Neural crest cell (in vitro differentiated cells): ENCODE measurements at places on chromosomes 11 and 22. TPM values are rescaled to one million over a fixed set of nuclear protein-coding genes. Genes with fewer than 3 reads are reported as not detected.
A peak's percentile ranks its signal among the peaks of the same experiment; 100 is the strongest.

BARX2 gene
- not detected in 2 replicates for total RNA-seq

- H3K36me3 ChIP-seq = no peaks in the 10 kb centered on the region
- H3K4me1 ChIP-seq = no peaks in the 10 kb centered on the region
- no peak for DNase-seq
- H3K27ac ChIP-seq = no peak overlapping the region
- no peaks in the 10 kb centered on the region for H3K27me3 ChIP-seq
These were observed 29.1 kb upstream of the PICALM start for GRCh38 chr11:86097980-86098379.

DNA sequence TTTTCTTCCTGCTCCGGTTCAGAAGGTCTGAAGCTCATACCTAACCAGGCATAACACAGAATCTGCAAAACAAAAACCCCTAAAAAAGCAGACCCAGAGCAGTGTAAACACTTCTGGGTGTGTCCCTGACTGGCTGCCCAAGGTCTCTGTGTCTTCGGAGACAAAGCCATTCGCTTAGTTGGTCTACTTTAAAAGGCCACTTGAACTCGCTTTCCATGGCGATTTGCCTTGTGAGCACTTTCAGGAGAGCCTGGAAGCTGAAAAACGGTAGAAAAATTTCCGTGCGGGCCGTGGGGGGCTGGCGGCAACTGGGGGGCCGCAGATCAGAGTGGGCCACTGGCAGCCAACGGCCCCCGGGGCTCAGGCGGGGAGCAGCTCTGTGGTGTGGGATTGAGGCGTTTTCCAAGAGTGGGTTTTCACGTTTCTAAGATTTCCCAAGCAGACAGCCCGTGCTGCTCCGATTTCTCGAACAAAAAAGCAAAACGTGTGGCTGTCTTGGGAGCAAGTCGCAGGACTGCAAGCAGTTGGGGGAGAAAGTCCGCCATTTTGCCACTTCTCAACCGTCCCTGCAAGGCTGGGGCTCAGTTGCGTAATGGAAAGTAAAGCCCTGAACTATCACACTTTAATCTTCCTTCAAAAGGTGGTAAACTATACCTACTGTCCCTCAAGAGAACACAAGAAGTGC is 661 bp upstream of the MALAT1 start:
- H3K27ac ChIP-seq = no peak overlapping the region
- H3K4me1 ChIP-seq = peaks cover 56% of the 10 kb centered on the region
- H3K36me3 ChIP-seq = no peaks in the 10 kb centered on the region
- H3K4me3 ChIP-seq = no peak overlapping the region
- DNase-seq = no peak
- H3K27me3 ChIP-seq = peaks cover 7% of the 10 kb centered on the region

APOBEC3H gene
- not detected in 2 replicates for total RNA-seq

GRCh38 chr11:130606781-130607511 is 158.5 kb downstream of the ADAMTS15 start:
- no peak overlapping the region for H3K4me3 ChIP-seq
- no peak for DNase-seq
- H3K27me3 ChIP-seq = no peaks in the 10 kb centered on the region
- H3K4me1 ChIP-seq = peaks cover 15% of the 10 kb centered on the region
- H3K36me3 ChIP-seq = no peaks in the 10 kb centered on the region

GRCh38 chr11:36376888-36377758 is 81.0 kb downstream of the PRR5L start:
- H3K36me3 ChIP-seq = peaks cover 2% of the 10 kb centered on the region
- peak; percentile 58 for DNase-seq

DNA sequence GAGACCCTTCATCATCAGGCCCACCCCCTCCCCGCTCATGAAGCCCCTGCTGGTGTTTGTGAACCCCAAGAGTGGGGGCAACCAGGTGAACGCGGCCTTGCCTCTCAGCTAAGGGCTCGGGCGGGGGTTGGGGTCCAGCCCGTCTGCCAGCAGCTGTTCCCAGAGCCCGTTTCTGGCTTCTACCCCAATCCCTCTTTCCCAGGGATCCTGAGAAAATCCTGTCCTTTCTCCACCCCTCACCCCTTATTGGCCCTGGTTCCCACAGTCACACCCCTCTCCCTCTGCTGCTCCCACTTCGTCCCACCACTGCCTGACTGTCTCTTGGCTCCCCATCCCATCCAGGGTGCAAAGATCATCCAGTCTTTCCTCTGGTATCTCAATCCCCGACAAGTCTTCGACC is 9.4 kb upstream of the MDK start:
- H3K4me1 ChIP-seq = peaks cover 16% of the 10 kb centered on the region
- no peaks in the 10 kb centered on the region for H3K36me3 ChIP-seq
- DNase-seq = no peak

DNA sequence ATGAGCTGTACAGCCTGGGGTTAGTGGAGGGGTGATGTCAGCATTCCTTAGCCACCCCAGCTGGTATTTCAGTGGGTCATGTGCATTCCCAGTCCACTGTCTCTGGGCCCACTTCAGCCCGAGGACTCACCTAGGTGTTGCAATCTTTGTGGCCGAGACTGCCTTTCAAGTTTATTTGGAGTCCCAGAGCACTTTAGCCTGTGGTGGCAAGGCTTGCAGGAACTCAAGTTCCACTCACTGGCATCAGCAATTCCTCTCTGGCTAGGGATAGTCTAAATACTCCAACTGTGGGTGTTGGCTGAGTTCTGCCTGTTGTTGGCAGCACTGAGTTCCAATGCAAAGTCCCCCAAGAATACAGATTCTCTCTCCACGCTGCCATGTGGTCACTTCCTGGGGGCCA is 191.6 kb upstream of the PGR start:
- no peak overlapping the region for H3K4me3 ChIP-seq
- peaks cover 4% of the 10 kb centered on the region for H3K36me3 ChIP-seq
- no peak for DNase-seq

DNA sequence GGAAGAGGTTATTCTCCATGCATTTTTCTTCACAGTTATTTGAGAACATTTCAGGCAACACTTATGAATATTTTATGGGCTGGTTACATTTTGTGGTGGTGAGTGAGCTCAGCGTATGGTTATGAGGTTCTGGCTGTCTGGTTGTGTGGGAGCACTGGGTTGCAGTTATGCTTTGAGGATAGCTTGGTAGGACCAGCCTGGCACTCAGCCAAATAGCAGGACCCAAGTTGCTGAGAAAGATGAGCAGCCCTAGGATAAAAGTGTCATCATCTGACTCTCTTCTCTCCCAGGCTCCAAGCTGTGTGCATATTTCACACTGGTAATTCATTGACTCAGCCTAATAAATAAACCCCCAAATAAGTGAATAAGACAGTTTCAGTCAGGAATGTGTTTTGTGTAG is 8.1 kb upstream of the SRSF8 start:
- H3K27ac ChIP-seq = no peak overlapping the region
- no peaks in the 10 kb centered on the region for H3K36me3 ChIP-seq
- H3K4me1 ChIP-seq = no peaks in the 10 kb centered on the region
- H3K27me3 ChIP-seq = no peaks in the 10 kb centered on the region
- no peak for DNase-seq
- no peak overlapping the region for H3K4me3 ChIP-seq

DNA sequence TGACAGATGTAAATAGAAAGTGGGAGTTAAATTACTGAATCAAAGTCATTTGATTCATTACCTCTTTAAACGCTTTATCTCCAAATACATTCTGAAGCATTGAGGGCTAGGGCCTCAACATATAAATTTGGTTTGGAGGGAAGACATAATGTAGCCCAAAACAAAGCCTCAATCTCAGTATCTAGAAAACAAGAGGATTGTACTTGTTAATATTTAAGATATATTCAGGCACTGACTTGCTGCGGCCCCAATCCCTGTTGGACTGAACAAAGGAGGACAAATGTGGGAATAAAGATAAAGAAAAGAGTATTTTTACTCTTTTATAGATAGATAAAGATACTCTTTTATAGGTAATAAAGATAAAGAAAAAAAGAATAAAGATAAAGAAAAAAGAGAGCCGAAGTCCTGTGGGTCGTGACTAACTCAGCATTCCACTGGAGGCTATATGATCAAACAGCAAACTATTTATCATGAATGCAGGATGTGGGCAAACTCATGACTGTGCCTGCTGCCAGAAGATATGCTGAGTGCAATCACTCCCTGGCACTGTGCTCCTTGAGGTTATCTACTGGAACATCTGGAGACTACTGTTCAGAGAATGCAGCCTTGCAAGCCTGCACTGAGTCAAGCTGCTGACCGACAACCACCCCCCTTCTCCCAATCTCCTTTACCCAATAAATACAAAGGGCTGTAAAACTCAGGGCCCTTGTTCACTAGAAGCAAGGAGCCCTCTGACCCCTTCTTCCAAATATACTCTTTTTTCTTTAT is 6.9 kb downstream of the OR10V1 start:
- H3K4me3 ChIP-seq = no peak overlapping the region
- H3K27ac ChIP-seq = no peak overlapping the region
- no peak for DNase-seq
- H3K36me3 ChIP-seq = no peaks in the 10 kb centered on the region
- peaks cover 4% of the 10 kb centered on the region for H3K27me3 ChIP-seq
- H3K4me1 ChIP-seq = peaks cover 5% of the 10 kb centered on the region
